Caudate nucleus (tissue), 63 donors: ENCODE measurements at places on chromosomes 5 and 9.

DNA sequence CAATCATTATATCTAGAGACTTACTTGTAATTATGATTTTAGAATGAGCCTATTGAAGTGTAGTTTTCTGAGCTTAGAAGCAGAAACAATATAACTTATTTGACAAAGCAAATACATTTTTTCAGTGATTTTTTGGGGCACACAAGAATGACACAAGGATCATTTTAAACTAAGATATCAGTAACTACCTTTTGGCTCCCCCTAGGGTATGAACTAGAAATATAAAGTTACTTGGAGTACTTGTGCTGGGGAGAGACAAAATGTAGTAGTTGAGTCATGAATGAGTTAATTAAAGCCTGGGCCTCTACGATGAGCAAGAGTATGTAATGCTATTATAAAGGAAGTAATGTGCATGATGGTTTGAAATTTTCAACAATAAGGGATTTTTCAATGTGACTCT, 1244.1 kb upstream of the ACO1 start:
- DNase-seq, result no peak

- DNase-seq, result no peak
Measured at GRCh38 chr5:165242646-165243045, 1737.2 kb downstream of the MAT2B start.

GRCh38 chr5:143029293-143029692, 259.1 kb downstream of the ARHGAP26 start:
- DNase-seq, result no peak

DNA sequence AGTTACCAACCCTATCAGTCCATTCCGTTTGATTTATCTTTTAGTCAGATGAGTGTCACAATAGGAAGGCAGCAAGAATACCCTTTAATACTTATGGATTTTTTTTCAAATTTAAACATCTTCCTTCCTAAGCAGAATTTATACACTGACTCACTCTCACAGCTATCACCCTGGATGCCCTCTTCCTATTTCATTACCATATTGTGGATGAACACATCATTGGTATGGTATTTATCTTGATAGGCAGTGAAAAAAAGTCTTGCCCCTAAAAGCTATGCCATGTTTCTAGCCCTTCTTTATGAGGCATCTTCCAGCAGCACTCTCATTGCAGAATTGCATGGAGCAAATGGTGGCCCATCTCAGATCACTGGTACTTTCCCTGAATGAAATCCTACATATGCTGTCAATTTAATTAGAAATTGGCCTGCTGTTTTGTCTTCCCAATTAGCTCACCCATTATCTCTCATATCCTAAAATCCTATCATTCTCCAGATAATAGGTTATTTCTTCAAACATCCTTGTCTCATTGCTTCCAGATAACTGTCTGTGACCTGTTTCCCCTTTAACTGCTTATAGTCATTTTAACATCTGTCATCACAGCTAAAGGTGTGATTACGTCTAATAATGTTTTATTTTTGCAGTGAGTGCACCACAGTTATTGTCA, 433.5 kb upstream of the POU5F2 start:
- DNase-seq, result no peak

DNA sequence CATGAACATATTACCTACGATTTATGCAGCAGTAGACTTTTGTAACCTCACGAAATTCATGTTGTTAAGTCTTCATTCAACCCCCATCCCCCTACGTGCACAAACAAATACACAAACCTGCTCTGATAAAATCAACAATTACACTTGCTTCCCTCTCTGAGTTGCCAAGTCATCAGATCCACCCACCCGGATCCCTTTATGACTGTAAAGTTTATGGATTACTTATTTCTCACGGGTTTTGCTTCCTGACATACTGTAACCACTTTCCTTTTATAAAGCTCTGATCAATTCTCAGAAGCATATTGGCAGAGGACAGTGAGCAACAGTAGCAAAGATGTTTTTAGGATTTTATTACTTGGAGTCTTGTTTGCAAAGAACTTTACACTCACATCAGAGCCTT, 70.5 kb downstream of the MLLT3 start:
- DNase-seq, result no peak

DNA sequence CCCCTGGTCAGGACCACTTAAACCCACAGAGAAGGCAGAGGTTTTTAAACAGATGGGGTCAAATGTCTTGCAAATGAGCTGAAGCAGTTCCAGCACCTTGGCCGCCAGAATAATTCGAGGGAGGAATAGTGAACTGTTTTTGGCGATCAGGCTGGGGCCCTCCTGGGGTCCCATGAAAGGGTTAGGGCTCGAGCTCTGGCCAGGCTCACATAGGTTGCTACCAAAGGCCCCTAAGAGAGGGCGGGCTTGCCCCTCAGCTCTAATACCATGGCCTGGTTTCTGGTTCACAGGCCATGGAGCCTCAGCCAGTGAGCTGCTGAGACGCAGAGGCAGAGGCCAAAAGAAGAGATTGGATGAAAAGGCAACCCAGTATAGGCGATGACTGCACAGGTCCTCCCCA, 74.8 kb upstream of the UBTD2 start:
- DNase-seq, result no peak

- DNase-seq, result no peak
Measured at GRCh38 chr5:77963795-77964194, 187.7 kb upstream of the TBCA start.

- DNase-seq, result no peak
Measured at GRCh38 chr5:140587495-140587894, 22.9 kb downstream of the SLC35A4 start.

- no peak for DNase-seq
Measured at GRCh38 chr9:94672811-94673487, 33.6 kb upstream of the FBP1 start.

GRCh38 chr5:116145416-116145815, 60.6 kb downstream of the COMMD10 start:
- DNase-seq, result no peak

DNA sequence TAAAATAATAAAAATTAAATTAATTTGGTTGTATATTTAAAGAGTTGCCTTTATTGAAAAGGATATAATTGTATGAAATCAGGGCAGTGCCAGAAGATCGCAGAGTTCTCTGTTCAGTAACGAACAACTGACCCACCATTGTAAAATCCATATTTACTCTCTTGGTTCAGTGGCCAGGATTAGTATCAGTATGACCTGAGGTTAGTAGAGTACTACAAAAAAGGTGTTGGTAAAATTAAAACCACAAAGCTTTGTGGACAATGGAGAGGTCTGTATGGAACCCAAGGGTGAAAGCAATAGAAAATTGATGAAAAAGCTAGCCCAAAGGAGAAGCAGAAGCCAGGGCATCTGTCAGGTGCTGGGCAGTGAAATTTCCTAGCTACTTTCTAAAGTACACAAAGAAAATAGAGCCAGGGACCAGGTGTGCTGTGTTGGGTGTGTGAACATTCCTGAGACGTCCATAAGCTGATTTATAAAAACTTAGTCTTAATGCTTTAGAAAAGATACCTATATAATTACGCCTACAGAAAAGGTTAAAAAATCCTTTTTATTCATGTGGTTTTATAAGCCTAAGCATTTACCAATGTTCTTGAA, 159.5 kb downstream of the AOPEP start:
- no peak for DNase-seq

GRCh38 chr5:86175224-86175623, 442.5 kb upstream of the COX7C start:
- DNase-seq, result no peak

DNA sequence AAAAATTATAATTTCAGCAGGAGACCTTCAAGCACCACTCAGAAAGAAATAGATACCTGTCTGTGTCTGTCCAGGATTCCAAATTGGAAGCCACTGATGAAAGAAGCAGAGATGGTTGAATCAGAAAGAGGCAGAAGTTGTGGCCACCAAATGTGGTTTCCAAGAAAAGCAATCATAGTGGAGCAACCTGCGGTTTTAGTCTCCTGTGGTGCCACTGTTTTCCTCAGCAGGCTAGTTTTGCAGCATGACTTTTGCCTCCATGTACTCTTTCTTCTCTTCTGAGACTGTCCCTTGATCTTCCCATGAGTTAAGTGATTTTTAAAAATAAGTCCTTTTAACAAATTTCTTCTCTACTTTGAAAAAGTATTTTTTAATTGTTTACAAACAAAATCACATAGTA, 535.8 kb downstream of the CYLC2 start:
- DNase-seq, result no peak

GRCh38 chr9:77987081-77987656, 44.4 kb downstream of the GNAQ start:
- no peak for DNase-seq

DNA sequence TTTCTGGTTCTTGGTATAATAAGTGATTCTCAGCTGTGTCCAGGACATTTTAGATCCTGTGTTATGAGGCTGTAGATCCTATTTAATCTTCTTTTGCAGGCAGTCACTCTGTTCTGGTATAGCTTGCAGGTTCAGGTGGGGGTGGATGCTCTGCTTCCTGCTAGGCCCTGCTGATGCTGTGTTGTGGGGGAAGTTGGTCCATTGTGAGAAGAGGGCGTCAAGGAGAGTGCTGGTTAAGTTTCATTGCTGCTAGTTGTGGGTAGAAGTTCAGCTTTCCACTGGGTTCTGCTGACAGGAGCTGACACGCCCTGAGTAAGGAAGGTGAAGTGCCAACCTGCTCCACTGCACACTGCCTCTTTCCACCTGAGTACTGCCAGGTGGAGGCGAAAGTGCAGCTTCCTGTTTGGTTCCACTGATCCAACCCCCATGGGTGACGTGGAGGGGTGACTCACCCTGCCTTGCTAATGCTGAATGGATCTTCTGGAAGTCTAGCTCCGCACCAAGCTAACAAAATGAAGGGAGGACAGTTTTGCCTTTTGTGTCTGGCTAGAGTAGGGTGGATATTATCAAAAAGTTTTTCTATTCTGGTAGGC, 16.3 kb downstream of the NMRK1 start:
- DNase-seq, result peak; percentile 68

- DNase-seq, result no peak
Measured at GRCh38 chr9:97689401-97690180, 7.5 kb downstream of the XPA start.

- no peak for DNase-seq
Measured at GRCh38 chr5:94366811-94367210, 251.6 kb downstream of the KIAA0825 start.

DNA sequence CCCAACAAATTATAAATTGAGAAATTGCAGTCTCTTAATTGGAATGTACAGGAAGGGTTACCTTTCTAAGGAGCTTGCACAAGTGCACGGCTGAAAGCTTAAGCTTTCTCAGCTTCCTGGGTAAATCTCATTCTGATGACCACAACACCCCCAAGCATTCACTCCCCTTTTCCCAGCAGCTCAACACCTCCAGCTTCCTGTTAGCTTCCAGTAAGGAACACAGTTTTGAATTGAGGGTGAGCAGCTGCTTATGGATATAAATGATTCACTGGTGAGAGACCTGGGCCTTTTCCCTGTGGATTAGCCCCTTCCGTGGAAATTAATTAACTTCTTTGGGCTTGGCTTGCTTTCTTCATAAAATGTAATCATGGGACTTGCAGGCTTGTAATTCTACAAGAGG, 101.2 kb downstream of the SLC28A3 start:
- DNase-seq, result no peak

- DNase-seq, result no peak
Measured at GRCh38 chr5:122314036-122314435, 2.0 kb downstream of the SNCAIP start.

- no peak for DNase-seq
Measured at GRCh38 chr9:105854026-105854782, 159.9 kb downstream of the TMEM38B start.

DNA sequence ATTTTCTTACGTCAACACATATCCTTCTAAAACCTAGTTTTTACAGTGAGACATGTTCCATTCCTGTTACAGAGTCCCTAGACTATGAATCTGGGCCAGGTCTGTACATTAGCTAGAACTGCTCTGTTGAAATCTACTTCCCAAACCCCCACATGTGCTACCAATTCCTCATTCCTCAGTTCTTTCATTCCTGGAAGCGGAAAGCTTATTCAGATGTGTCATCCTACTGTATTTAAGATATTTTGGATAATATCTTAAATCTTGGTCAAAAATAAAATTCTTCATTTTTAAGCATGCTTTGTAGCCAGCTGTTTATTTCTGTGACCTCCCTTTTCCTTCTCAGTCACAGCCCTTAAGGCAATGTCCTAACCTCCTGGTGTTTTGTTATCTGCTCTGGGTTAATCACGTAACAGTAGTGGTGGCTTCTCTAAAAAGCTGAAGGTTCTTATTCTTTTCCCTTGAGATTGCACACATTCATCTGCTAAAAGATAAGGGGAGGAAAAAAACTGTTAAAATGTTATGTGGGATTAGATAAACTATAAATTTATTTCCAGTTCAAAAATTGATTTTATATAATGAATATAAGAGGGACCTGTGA, 35.6 kb downstream of the GLRX start:
- DNase-seq, result no peak

DNA sequence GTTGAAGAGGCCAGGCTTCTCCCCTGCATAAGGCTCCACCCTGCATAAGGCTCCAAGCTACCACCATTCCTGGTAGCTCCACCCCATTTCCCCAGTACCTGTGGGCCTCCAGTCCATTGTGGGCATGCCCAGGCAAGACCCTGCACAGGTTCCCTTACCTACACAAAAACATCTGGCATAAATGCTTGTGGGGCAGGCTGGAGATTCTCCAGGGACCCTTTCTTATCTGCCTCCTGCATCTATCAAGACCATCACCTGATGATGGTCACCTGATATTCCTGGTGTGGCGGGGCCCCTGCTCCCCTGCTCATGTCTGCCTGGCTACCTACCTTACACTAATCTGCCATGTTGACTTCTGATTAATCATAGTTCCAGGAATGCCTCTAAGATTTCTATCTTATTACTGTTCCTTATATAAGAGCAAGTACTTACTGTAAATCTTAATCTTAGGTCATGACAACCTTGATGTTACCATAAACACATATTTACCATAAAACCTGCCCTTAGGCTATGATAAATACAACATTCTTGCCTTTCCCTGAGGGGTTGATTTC, 41.0 kb downstream of the FGD3 start:
- DNase-seq, result no peak

DNA sequence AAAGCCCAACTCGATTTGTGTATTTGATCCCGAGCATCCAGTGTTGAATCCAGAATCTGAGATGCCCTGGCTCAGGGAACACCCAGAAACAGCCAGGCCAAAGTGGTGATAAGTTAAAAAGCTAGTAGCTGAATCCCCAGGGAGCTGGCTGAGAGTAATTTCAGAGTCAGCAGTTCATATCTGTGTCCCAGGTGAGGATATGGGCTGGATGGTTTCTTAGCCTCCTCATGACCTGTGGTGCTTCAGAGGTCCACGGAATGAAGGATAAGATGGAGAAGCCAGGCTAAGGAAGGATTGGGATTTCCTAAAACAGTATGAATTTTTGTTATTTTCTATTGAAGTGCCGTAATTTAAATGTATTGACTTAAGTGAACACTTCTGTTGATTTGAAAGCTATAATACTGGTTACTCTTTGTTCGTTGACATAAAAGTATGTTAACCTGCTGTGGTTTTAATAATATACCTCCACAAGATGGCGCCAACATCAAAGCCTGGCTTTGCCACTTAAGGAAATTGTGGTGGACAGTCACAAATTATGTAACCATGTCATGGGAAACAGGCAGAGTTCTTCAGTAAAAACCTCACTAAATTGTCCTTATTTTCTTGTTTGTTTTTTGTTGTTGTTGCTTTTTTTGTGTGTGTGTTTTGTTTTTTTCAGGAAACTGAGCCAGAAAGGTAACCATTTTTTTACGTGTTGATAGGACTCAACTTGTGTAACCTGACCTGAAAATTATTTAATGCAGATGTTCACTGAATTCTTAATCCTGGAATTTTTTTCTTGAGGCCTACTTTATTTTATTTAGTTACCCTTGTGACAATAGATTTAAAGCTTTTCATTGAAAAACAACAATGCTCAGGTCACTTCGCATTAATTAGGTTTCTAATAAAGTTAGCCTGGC, 11.4 kb downstream of the MTAP start:
- no peak for DNase-seq
